ENCODE measurements at places on chromosomes 3 and 15.

DNA sequence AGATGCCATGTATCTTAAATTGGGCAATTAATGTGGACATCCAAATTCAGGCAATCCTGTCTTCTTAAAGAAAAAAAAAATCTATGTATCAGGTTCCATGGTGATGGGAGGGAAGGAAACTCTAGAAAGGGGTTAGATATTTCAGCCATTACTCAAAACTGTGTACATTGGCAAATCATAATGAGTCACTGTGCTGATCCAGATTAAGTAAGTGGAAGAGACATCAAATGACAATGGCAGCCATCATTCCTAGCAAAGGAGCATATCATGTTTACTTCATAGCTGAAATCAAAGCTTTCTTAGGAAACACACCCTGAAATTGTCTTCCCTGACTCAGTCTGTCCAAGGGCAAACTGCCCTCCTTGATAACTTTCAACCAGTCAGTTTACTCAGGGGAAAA is 713.3 kb upstream of the GBE1 start:
- DNase-seq = no peak

- no peak for DNase-seq
These were observed 70.3 kb downstream of the ARHGEF26 start for GRCh38 chr3:154191520-154191919.

GRCh38 chr3:127150513-127151250 is 42.2 kb upstream of the PRR23E start:
- DNase-seq = no peak

DNA sequence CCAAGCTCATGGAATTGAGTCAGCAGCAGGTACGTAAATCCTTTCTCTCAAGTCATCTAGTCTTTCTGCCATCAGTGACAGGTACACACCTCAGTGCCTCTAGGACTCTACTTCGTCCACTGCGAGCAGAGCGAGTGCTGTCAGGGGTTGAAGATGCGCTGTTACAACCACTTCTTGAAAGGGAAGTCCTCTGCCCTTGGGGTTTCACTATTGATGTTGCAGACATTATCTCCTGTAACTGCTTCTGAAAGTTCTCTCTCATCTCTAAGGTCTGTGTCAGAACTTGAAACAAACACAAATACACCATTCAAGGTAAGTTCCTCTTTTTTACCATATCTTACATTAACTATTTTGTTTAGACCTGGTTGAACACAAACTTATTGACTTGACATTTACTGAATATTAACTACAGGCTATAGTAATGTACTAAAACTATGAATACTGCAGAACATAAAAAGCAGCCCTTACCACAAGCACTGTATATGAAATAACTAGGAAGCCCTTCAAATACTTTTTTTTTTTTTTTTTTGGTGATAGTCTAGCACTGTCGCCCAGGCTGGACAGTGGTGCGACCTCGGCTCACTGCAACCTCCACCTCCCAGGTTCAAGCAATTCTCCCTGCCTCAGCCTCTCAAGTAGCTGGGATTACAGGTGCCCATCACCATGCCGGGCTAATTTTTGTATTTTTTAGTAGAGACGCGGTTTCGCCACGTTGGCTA is 41.5 kb downstream of the TOPBP1 start:
- DNase-seq = no peak

DNA sequence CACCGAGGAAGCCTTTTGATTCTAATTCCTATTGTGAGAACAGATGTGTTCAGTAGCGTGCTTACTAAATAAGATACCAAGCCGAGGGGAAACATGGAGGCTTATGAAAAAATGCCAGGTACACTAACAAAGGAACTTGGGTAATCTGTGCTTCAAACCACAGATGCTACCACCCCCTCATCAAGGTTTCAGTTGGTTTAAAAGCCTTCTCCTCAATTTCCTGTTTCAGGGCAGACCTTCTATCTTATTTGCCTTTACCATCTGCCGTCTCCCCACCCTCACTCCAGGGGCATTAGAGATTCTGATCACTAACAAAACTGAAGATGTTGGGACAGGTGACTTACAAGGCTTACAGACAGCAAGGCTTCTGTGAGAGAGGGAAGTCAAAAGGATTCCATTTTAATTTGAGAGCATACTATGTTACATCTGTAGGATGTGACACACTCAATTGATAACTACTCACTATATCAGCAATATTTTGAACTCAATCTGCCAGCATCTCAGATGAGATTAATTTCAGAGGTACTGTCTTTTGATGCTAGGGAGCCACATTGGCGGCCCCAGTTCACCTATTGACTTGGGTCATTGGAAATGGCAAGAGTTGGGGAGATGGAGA is 60.6 kb upstream of the PLCL2 start:
- DNase-seq = no peak

DNA sequence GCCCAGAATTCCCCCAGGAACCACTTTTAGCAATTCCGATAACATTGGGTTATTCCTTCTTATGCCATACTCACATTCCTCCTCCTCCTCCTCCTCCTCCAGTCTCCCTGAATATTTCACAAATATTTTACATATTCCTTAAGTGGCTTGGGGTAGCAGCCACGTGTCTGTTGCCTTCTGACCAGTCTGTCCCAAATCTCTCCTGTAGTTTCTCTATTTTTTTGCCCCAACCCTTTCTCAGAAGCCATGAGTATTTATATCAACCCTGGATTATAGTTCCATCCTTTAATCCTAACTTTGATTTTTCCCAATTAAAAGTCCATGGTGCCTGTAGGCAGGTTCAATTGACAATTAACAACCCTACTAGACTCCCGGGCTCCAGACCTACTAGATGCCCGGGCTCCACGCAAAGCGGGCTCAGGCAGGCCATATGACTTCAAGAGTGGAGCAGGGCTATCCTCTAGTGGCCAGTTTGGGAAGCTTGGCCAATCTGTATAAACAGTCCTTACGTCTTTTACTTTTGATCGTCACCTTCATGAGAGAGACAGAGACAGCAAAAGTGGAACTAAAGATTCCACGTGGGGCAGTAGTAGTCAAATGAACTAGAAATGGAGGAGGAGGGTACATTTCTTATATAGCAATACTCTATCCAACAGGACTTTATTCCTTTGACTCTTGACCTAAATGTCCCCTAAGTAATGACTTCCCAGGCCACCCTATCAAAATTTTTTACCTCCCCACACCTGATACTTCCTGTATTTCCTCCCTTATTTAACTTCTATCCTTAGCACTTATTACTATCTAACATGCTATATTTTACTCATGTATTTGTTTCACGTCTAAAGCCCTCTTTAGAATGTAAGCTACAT is 69.7 kb downstream of the USF3 start:
- DNase-seq = peak; percentile 72

DNA sequence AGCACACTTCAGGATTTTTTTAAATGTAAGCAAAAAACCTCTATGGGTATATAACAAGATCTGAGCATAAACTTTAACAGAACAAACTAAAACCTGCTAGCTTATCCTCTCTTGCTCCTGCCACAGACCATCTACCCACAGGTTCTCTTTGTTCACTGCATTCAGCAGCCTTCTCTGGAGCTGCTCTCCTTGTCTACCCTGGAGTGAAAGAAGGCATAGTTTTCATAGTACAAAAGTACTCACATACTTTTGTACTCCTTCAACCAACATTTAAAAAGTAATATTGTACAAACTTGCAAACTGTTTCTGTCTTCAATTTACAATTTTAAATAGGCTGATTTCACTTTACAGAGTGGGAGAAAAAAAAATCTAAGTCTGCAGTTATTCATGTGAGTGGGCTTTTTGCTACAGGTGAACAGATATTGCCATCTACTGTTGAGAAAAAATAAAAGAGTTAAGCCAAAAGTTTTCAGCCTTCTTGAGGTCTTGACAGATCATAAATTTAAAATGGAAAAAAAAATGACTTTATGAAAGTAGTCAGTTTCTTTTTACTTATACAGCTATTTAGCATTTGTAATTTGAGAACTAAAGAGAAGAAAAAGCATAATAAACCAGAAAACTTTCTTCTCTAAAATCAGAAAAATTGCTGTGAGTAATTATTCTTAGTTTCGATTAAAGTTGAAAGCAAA is 20.4 kb downstream of the TERC start:
- DNase-seq = peak; percentile 16

DNA sequence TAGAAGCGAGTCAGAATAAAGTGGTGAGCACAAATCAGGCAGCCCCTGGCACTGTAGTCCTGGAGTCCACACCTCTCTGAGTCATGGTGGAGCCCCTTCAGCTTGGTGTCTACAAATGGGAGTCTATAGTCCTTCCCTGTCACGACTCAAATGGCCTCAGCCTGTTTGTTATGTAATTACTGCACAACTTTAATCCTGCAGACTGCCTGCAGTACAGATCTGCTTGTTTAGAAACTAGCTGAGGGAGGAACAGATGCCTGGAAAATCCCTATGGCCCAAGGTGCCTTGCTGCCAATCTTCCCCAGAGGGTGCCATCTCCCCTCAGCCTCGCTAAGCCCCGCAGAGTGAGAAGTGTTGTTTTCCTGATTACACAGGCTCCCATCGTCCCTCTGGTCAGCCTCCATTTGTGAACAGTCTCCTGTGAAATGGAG is 3.9 kb upstream of the CXCR6 start:
- peak; percentile 14 for DNase-seq

- DNase-seq = no peak
These were observed 54.8 kb upstream of the FSIP1 start for GRCh38 chr15:39837454-39837853.

DNA sequence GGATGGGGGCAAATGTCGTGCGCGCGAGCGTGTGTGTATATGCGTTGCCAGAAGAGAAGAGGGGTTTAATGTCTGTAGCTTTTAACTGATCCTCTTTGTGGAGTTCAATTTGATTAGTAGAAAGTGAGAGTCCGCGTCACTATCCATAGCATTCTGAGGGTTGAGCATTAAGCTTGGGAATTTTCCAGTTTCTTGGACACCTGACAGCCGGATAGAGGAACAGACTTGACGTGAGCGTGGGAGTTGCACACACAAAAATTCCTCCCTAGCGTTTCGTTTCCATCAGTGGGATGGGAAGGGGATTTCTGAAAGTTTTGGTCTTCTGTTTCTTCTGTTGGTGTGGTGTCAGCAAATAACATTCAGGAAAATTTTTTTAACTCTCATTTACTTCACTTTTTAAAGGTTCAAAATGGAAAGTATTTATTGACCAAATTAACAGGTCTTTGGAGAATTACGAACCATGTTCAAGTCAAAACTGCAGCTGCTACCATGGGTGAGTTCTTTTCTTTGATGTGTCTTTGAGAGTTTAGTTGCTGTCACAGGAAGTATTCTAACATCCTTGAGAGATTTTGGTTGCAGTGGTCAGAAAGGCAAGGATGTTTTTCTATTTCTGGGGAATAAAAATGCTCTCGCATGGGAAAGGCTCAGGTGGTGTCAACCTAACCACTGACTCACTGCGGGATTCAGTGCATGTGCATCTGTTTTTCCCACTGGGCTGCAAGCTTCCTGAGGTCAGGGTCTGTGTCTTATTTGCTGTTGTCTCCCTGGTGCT is 841 bp downstream of the POGLUT1 start:
- peak; percentile 58 for DNase-seq

DNA sequence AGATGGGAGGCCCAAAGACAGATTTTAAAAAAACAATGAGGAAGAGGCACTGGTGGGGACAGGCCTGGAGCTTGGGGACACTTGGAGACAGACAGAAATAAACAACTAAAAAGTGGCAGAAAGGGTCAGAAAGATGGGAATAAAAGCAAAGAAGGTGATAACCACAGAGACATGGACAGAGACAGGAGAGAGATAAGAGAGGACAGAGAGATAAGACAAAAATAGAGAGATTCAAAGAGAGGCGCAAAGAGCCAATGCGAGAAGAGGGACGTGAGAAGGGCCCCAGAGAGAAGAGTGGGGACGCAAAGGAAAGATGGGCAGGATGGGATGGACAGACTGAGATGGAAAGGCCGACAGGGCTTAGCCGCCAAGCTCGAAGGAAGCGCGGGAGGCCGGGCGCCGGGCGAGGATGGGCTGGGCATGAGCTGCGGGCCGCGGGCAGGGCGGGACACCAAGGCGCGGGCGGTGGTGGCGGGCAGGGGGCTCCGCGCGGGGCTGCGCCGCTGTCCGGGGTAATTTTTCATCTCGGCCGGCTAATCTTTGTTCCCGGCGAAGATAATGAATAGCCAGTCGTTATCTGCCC is 3.1 kb upstream of the GATA2 start:
- DNase-seq = no peak

GRCh38 chr3:134677196-134677986 is 26.6 kb upstream of the KY start:
- peak; percentile 35 for DNase-seq

DNA sequence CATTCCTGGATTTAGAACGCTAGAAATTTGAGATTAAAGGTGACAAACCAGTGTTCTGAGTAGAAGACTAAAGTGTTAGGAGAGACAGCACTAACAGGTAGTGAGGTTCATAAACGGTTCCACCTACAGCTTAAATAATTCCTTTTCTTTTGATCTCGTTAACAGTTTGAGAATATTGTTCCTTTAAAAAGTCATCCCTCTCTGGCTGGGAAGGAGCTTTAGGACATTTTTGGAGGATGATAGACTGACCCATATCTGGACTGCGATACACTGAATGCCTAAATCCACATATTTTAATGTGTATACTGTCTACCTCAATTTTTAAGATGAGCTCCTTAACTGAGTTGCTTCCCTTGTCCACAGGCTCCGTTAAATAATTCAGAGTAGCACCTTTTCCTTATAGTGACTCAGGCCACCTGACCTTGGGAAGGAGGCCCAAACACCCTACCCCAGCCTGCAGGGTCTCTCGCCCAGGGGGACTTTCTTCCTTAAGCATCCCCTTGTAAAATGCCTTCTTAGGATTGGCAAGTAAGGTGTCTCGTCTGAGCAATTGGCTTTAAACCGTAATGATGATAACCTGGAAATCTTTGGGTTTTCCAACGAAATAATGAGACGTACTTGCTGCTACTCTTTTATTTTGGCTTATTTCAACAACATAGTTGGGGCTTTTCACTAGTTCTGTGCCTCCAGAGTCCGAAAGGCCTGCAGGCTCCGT is 3.3 kb downstream of the TRIM71 start:
- DNase-seq = no peak

DNA sequence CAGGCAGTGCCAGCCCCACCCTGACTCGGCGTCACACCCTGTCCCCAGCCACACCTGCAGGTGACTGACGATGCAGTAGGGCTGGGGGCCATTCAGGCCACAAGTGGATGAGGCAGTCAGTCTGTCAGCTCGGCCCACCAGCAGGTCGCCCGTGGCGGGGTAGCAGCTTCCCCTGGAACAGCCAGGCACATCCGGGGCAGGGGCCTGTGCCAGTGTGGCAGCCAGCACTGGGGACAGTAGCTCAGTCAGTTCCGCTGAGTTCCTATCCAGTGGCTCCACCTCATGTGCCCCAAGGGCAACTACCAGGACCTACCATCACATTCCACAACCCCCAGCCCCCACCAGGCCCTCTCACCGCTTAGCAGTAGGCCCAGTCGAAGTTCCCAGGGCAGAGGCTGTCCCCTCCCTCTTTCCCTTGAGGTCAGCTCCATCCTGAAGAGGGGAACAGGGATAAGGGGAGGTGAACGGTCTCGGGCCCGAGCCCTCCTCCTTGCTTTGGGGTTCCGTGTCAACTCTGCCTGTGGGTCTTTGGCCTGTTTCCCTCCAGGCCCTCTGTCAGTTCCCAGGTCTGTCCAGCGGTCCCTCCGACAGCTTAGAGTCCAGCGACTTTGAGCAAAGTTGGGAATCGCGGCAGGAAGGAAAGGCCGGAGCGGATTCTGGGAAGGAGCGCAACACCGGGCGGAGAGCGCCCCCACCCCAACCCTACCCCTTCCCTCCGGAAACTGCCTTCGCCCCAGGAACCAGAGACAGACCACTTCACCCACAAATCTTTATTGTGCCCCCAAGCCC is at the start of gene LAMB2:
TSS of gene LAMB2 (minus strand) at position 614 of the 789 bp plus-strand sequence. CDS start at position 431, 183 bp downstream.
- peak; percentile 82 for DNase-seq

GRCh38 chr3:18847583-18848197 is 300.6 kb upstream of the KCNH8 start:
- DNase-seq = no peak

All from GM23248 (cell line).